SHP77 (cell line): ENCODE measurements at places on chromosomes 6 and 20.

GRCh38 chr20:45153147-45153546, 21.6 kb upstream of the PI3 start:
- DNase-seq = no peak

- no peak for DNase-seq
Measured at GRCh38 chr6:32475392-32476206, 35.9 kb downstream of the HLA-DRA start.

- DNase-seq = no peak
Measured at GRCh38 chr20:5192570-5193431, 66.0 kb downstream of the CDS2 start.

DNA sequence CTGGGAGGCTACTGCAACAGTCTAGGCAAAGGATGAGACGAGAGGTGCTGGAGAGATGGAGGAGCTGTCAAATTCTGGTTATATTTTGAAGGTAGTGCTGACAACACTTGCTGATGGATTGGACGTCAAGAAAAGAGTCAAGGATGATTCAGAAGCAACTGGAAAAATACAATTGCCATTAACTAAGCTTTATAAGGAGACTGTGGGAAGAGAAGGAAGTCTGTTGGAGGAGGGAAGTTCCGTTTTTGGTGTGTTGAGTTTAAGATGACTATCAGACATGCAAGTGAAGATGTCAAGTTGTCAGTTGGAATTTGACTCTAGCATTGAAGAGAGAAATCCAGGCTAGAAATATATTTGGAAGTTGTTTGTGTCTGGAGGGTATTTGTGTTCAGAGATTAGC, 358.1 kb downstream of the RNGTT start:
- DNase-seq = no peak

DNA sequence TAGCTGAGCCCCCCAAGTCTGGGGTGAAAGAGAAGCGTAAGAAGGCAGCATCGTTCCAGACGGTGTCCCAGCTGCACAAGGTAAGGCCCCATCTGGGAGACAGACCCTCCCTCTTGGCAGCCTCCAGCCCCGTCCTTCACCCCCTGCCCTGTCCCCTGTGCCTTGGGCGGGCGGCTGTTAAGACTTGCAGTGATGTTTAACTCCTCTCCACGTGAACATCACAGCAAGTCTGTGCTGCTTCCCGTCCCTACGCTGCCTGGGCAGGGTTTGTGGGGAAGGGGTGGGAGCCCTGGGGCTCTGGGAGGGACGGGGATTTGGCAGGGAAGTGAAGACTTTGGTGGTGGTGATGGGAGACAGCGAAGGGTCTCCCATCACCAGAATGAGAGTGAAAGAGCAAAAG, 34.6 kb downstream of the MYH7B start:
- no peak for DNase-seq

GRCh38 chr6:151905854-151906253, 98.4 kb downstream of the ESR1 start:
- no peak for DNase-seq

- DNase-seq = no peak
Measured at GRCh38 chr6:144689503-144690040, 404.4 kb downstream of the UTRN start.

DNA sequence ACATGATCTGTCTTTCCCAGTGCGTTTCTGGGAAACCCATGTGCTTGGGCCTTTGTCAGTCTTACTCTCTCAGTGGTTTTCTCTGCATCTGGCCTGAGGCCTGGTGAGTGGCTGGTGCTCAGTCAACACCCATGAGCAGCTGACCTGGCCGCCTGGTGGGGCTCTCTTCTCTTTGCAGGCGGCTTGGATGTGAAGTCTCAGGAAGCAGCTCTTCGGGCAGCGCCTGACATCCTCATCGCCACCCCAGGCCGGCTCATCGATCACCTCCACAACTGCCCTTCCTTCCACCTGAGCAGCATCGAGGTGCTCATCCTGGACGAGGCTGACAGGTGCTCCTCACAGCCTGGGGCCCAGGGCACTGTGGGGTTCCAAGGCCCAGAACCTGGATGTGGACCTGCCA, 10.8 kb downstream of the DDX27 start:
- DNase-seq = peak; percentile 89

DNA sequence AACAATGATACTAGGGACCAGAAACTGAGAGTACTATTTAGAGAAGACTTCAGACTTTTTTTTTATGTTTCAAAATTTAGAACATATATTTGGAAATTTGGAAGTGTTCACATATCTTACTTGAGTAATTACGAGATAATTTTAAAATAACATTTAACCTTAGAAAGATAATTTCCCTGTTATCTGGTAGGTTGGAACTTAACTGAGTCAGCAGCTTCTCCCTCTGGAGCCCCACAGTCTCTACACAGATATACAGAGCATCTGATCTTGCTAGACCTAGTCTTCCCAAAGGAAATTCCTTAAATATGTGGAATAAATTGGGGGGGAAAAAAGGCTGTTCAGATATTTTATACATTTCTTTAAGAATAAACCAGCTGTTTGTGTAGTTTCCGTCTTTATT, 48.6 kb downstream of the TSPYL4 start:
- no peak for DNase-seq

GRCh38 chr6:165183071-165183470, 126.3 kb downstream of the C6orf118 start:
- DNase-seq = no peak

DNA sequence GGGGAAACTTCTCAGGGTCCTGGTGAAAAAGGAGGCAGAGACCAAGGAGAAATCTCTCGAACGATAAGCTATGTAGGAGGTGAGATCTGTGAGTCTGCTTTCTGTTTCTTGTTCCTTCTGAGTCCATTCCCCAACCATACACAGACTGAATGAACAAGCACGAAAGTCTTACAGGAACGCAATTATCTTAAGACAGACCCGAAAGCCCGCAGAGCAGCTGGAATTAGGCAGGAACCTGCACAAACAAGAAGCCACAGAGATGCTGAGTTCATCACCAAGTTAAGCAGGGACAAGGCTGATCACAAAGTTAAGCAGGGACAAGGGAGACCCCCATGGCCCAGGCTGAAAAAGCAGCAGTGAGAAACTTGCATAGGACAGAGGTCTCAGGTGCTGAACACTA, 21.4 kb upstream of the NELFCD start:
- no peak for DNase-seq

GRCh38 chr20:40880063-40880728, 148.4 kb upstream of the TOP1 start:
- no peak for DNase-seq

DNA sequence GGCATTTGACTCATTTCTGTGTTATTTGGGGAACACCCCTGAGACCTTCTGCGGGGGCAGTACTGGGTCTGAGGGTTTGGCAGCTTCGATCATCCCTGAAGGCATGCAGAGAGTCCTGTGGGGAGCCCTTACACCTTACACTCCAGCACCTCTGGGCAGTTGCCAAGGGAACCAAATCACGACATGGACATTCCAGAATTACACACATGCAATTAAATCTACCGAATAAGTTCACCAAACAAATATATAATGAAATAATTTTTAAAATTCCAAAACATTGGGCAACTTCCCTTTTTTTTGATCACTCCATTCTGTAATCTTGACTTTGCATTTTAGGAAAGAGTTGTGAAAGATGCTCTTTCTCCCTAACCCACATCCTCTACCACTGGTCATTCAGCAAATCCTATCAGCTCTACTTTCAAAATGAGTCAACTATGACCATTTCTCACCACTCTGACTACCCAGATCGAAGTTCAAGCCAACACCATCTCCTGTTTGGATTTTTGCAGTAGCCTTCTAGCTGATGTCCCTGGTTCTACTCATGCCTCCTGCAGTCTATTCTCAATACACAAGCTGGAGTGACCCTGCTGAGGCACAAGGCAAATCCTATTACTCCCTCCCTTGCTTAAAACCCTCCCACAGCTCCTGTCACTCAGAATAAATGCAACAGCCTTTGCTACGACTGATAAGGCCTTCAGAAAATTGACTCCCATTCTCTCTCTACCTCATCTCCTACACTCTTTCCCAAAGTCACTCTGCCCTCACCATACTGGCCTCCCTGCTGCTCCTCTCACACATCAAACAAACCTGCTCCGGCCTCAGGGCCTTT, 533.3 kb downstream of the HACE1 start:
- DNase-seq = no peak

DNA sequence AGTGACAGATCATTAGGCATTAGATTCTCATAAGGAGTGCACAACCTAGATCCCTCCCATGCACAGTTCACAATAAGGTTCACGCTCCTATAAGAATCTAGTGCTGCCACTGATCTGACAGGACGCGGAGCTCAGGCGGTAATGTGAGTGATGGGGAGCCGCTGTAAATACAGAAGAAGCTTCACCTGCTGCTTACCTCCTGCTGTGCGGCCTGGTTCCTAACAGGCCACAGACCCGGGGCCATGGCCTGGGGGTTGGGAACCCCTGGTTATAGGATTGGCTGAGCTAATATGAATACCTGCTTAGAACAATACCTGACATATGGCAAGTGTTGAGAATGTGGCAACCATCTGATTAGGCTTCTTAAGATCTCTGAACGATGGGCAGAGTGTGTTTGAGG, 2.4 kb downstream of the PNPLA1 start:
- DNase-seq = no peak

GRCh38 chr6:74015427-74015826, 319.4 kb downstream of the CD109 start:
- DNase-seq = no peak

- no peak for DNase-seq
Measured at GRCh38 chr20:51434580-51435247, 107.8 kb downstream of the NFATC2 start.

- no peak for DNase-seq
Measured at GRCh38 chr20:17838921-17839320, 129.7 kb downstream of the SNX5 start.

DNA sequence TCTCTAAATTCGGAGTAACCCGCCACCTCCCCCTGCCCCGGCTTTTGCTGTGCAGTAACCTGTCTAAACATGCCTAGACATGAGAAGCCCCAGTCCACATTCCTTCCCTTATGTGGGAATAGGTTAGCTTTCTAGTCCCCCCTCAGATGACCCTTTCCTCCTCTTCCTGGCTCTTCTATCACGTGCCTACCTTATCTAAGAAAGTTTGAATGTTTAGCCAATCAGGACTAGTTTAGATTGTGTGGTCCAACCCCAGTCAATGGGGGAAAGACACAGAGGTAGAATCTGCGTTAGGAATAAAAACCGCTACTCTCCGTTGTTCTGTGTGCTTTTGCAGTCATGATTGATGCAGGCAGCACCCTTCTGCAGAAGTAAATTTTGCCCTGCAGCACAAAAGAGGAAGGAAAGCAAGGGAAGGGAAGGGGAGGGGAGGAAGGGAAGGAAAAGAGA, 69.0 kb upstream of the CD93 start:
- DNase-seq = peak; percentile 43

- DNase-seq = no peak
Measured at GRCh38 chr6:109406196-109406595, 23.9 kb upstream of the CD164 start.

- no peak for DNase-seq
Measured at GRCh38 chr6:35486005-35486925, 10.6 kb downstream of the TEAD3 start.

DNA sequence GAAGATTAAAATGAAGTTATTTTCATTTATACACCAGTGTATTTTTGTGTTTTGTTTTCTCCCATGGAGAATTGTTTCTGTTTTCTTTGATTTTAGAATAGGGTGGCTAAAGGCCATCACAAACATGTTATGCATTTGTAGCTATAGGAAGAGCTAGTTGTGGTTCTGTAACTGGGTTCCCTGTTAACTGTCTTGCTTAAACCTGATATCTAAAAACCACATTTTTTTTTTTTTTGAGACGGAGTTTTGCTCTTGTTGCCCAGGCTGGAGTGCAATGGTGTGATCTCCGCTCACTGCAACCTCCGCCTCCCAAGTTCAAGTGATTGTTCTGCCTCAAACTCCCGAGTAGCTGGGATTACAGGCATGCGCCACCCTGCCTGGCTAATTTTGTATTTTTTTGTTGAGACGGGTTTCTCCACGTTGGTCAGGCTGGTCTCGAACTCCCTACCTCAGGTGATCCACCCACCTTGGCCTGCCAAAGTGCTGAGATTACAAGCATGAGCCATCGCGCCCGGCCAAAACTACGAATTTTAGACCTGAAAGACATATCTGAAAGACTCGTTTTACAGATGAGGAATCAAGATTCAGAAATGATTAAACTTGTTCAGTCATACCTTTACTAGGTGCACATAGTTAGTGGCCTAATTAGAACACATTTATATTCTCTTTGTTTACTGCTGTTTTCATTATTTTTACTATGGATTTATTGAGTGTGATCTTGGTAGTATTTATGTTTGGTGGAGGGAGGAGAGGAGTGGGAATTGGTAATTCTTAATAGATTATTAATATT, 18.0 kb downstream of the SCAF8 start:
- DNase-seq = no peak

DNA sequence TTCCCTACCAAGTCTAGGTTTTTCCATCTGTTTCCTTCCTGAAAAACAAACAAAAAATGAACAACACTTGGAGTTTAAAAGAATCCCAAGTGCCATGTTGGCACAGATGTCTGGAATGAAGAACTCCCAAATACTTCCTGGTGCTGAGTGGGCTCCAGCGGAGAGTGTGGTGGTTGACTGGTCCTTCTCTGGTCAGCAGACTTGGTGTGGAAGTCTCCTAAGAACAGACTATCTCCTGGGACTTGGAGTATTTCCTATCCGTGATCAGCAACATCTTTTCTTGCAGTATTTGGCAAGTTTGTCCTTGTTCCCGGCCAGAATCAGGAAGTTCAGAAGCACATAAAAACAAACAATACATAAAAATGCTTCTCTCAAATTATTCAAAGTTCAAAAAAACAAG, 154.1 kb downstream of the MTFR2 start:
- no peak for DNase-seq

- no peak for DNase-seq
Measured at GRCh38 chr6:31880616-31881015, 1.8 kb upstream of the SLC44A4 start.

- DNase-seq = no peak
Measured at GRCh38 chr20:63124782-63125580, 91.0 kb downstream of the YTHDF1 start.

DNA sequence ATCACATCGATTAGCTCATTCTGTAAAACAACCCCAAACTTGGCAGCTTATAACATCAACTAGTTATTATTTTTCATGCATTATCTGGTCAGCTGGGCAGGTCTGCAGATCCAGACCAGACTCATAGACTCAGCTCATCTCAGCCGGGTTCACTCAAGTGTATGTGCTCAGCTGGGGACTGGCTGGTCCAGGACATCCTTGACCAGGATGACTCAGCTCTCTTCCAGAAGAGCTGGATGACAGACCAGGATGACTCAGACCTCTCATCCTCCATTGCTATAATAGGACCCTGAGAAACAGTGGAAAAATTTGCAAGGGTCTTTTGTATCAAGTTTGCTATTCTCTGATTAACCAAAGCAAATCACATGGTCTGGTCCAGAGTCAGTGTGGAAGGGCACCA, 312.5 kb upstream of the PLCB4 start:
- DNase-seq = peak; percentile 97

GRCh38 chr20:22371843-22372242, 212.5 kb downstream of the FOXA2 start:
- no peak for DNase-seq
